ENCODE measurements at places on chromosomes 12 and 14.

GRCh38 chr14:96637521-96637920 is 135.3 kb downstream of the PAPOLA start:
- no peak for DNase-seq

GRCh38 chr14:57823015-57823660 is 42.8 kb downstream of the SLC35F4 start:
- no peak for DNase-seq

- DNase-seq = no peak
Observed at GRCh38 chr12:1650260-1650977, 21.4 kb downstream of the WNT5B start.

- no peak for DNase-seq
Observed at GRCh38 chr14:72619881-72620280, 274.0 kb downstream of the DPF3 start.

DNA sequence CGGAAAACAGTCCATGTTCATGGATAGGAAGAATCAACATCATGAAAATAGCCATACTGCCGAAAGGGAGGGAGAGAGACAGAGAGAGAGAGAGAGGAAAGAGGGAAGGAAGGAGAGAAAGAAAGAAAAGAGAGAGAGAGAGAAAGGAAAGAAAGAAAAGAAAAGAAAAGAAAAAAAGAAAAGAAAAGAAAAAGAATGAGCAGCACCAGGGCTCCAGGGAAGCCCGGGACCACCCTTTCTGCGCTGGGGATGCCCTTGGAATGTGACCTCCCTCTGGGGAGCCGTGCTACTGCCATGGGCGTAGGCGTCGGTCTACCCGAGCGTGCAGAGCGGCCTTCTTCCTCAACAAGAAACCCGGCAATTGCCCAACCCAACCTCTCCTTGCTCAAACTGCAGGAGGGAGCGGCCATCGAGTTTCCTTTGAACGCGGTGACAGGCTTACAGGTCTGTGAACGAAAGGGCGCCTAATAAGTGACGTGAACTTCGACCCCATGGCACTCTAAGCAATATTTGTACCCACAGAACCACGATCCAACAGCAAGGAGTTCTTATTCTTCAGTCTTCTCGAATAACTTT is 16.9 kb downstream of the OR6S1 start:
- peak; percentile 48 for DNase-seq

- DNase-seq = no peak
Observed at GRCh38 chr12:76696186-76696585, 67.7 kb upstream of the ZDHHC17 start.

DNA sequence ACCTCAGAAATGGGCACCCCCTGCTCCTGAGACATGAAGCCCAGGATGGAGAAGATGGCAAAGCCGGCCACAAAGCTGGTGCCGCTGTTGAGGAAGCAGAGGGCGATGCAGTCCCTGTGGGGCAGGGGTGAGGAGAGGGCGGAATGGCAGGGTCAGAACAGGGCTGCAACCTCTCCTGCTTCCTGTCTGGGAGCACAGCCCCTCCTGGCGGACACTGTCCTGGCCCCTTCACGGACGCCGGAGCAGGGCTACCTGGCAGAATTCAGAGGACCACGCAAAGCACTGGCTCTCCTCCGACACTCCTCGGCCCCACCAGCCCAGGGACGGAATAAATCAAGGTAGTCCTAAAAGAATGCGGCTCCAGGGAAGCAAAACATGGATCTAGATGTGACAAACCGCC is 12.4 kb upstream of the SLC6A12 start:
- DNase-seq = no peak

GRCh38 chr12:10384191-10384590 is 5.7 kb downstream of the KLRK1 start:
- no peak for DNase-seq

DNA sequence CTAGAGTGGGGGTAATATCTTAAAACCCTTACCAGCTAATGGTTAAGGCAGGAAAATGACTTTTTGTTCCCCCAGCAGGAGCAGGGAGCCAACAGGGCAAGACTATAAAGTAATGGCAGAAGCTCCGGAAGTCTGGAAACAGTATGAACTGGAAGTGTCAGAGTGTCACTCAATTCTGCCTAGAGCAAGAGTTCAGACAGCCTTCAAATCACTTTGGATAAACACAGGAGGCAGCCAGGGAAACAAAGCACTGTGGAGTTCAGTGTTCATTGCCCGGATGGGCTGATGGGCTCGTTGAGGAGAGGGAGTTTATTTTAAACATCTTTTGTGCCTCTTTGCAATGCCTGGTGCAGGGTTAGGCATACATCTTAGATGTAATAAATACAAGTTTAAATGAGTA is 16.5 kb upstream of the DYRK2 start:
- no peak for DNase-seq

GRCh38 chr12:131218923-131219669 is 265.4 kb downstream of the ADGRD1 start:
- DNase-seq = no peak

- DNase-seq = peak; percentile 81
Observed at GRCh38 chr12:109763201-109763841, 49.7 kb downstream of the FAM222A start.

- no peak for DNase-seq
Observed at GRCh38 chr12:67222302-67222701, 46.9 kb upstream of the CAND1 start.

GRCh38 chr14:96086574-96087077 is 47.5 kb downstream of the C14orf132 start:
- no peak for DNase-seq
